ENCODE measurements at places on chromosomes 4 and X. TPM values are rescaled to one million over a fixed set of nuclear protein-coding genes. Genes with fewer than 3 reads are reported as not detected.

DNA sequence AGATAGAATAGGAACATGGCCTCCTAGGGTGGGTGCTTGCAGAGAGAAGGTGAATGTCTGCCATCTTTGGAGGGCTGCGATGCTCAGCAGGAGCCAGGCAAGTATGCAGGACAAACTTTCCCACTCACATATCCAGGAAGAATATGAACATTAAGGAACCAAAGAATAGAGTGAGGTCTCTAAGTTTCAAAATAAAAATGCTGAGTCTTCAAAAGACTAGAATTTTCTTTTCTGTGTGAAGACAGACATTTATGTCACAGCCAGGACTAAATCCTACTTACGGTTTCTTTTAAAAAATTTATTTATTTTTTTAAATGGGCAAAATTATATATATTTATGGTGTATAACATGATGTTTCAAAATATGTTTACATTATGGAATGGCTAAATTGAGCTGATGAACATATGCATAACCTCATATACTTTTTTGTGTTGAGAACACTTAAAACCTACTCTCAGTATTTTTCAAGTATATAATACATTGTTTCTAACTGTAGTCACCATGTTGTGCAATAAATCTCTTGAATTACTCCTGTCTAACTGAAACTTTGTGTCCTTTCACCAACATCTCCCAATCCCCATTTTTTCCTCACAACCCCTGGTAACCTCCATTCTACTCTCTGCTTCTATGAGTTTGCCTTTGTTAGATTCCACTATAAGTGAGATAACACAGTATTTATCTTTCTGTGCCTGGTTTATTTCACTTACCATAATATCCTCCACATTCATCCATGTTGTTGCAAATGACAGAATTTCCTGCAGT lies 177.8 kb upstream of the HAND2 start:
- DNase-seq = no peak
- no peaks in the 10 kb centered on the region for H3K27me3 ChIP-seq
- H3K4me3 ChIP-seq = no peak overlapping the region
- H3K4me1 ChIP-seq = no peaks in the 10 kb centered on the region
- no peak overlapping the region for H3K27ac ChIP-seq

The CXorf49 gene
- total RNA-seq = not detected

DNA sequence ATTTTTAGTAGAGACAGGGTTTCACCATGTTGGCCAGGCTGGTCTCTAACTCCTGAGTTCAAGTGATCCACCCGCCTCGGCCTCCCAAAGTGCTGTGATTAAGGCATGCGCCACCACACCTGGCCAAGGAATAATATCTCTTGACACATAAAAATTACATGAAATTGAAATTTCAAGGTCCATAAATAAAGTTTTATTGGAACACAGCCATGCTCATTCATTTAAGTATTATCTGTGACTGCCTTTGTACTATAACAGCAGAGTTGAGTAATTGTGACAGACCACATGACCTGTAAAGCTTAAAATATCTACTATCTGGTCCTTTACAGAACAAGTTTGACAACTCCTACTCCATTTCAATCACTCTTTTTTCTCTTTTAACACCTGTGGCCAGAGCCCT lies 17.8 kb upstream of the EGFL6 start:
- no peak overlapping the region for H3K4me3 ChIP-seq
- no peaks in the 10 kb centered on the region for H3K4me1 ChIP-seq
- H3K27me3 ChIP-seq = no peaks in the 10 kb centered on the region
- no peaks in the 10 kb centered on the region for H3K36me3 ChIP-seq

DNA sequence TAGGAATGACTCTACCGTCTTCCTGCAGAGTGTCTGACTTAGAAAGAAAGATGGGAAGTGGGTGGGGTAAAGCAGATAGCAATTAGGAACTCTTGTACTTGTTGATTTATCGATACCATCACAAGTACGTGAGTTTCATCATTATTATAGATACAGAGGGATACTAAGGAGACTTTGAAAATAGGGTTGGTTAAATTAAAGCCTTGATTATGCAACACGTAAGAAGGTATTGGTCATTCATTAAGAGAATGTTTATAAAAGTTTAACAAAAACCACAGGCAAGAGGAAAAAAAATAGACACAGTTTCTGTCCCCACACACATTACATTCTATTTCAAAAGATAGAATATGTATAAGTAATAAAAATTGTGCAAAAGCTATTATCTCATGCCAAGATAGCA lies 65.9 kb upstream of the UGT2B7 start:
- H3K27me3 ChIP-seq = no peaks in the 10 kb centered on the region
- H3K4me1 ChIP-seq = no peaks in the 10 kb centered on the region
- no peak overlapping the region for H3K4me3 ChIP-seq
- no peaks in the 10 kb centered on the region for H3K36me3 ChIP-seq
- DNase-seq = no peak

- H3K27ac ChIP-seq = no peak overlapping the region
- H3K27me3 ChIP-seq = no peaks in the 10 kb centered on the region
- H3K4me3 ChIP-seq = no peak overlapping the region
- H3K4me1 ChIP-seq = no peaks in the 10 kb centered on the region
- H3K36me3 ChIP-seq = no peaks in the 10 kb centered on the region
Measured at GRCh38 chr4:113094802-113095201, 45.3 kb downstream of the ANK2 start.

- H3K4me3 ChIP-seq = no peak overlapping the region
- DNase-seq = no peak
- no peaks in the 10 kb centered on the region for H3K4me1 ChIP-seq
- no peak overlapping the region for H3K27ac ChIP-seq
- no peaks in the 10 kb centered on the region for H3K27me3 ChIP-seq
Measured at GRCh38 chrX:4622486-4623167, 909.2 kb upstream of the PRKX start.

- H3K36me3 ChIP-seq = no peaks in the 10 kb centered on the region
- peak overlapping the region; percentile 29 for H3K27ac ChIP-seq
- no peak overlapping the region for H3K4me3 ChIP-seq
- no peaks in the 10 kb centered on the region for H3K4me1 ChIP-seq
- no peak for DNase-seq
- H3K27me3 ChIP-seq = no peaks in the 10 kb centered on the region
Measured at GRCh38 chrX:68084765-68085164, 348.5 kb downstream of the OPHN1 start.

- H3K27ac ChIP-seq = peak overlapping the region; percentile 54
- H3K36me3 ChIP-seq = no peaks in the 10 kb centered on the region
- H3K4me3 ChIP-seq = no peak overlapping the region
- H3K4me1 ChIP-seq = peaks cover 44% of the 10 kb centered on the region
- no peak for DNase-seq
- H3K27me3 ChIP-seq = no peaks in the 10 kb centered on the region
Measured at GRCh38 chr4:38185406-38186144, 225.4 kb downstream of the PTTG2 start.

GRCh38 chrX:41407816-41408215 lies 39.3 kb upstream of the NYX start:
- H3K4me1 ChIP-seq = no peaks in the 10 kb centered on the region
- no peak overlapping the region for H3K4me3 ChIP-seq
- peak overlapping the region; percentile 54 for H3K27ac ChIP-seq
- DNase-seq = no peak
- no peaks in the 10 kb centered on the region for H3K27me3 ChIP-seq
- H3K36me3 ChIP-seq = no peaks in the 10 kb centered on the region

The TMEM150C gene
- 2.4 TPM for total RNA-seq

The INTU gene
- 4.3 TPM for total RNA-seq

GRCh38 chr4:57877047-57877458 lies 766.9 kb upstream of the IGFBP7 start:
- H3K36me3 ChIP-seq = no peaks in the 10 kb centered on the region
- no peak overlapping the region for H3K4me3 ChIP-seq
- no peaks in the 10 kb centered on the region for H3K4me1 ChIP-seq
- no peak overlapping the region for H3K27ac ChIP-seq
- no peaks in the 10 kb centered on the region for H3K27me3 ChIP-seq

The TMEM271 gene
- total RNA-seq = 0.19 TPM

- no peaks in the 10 kb centered on the region for H3K4me1 ChIP-seq
- no peak overlapping the region for H3K4me3 ChIP-seq
- H3K27ac ChIP-seq = no peak overlapping the region
Measured at GRCh38 chr4:105126311-105127169, 20.1 kb upstream of the TET2 start.

GRCh38 chr4:186900232-186900900 lies 176.7 kb upstream of the FAT1 start:
- H3K4me1 ChIP-seq = peaks cover 21% of the 10 kb centered on the region
- no peaks in the 10 kb centered on the region for H3K27me3 ChIP-seq
- DNase-seq = no peak
- H3K4me3 ChIP-seq = no peak overlapping the region
- H3K27ac ChIP-seq = no peak overlapping the region

DNA sequence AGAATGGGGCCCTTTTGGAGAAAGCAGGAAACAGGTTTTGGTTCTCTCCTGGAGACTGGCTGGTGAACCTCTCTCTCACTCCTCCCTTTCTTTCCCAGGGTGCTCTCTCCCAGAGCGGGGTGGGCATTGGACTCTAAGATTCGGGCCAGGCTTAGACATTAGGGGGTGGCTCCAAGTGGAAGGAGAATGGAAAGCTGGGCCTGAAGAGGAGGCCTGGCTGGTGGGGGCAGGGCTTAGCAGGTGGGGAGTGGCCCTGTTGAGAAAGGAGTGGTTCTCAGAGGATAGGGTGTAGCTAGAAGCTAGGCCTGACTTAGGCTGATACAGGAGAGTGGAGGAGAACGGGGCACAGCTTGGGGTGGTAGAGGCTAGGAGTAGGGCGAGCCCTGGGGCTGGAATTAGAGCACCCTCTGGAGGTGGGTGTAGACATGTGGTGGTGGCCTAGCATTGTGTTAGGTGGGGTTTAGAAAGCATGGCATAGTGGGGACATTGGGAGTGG lies 5.7 kb downstream of the PLP2 start:
- H3K27me3 ChIP-seq = no peaks in the 10 kb centered on the region
- no peak for DNase-seq
- H3K4me1 ChIP-seq = peaks cover 7% of the 10 kb centered on the region
- H3K27ac ChIP-seq = peak overlapping the region; percentile 85
- H3K4me3 ChIP-seq = no peak overlapping the region

The ADAMTS3 gene
- 0.18 TPM for total RNA-seq

The MTM1 gene
- total RNA-seq = 12.7 TPM

DNA sequence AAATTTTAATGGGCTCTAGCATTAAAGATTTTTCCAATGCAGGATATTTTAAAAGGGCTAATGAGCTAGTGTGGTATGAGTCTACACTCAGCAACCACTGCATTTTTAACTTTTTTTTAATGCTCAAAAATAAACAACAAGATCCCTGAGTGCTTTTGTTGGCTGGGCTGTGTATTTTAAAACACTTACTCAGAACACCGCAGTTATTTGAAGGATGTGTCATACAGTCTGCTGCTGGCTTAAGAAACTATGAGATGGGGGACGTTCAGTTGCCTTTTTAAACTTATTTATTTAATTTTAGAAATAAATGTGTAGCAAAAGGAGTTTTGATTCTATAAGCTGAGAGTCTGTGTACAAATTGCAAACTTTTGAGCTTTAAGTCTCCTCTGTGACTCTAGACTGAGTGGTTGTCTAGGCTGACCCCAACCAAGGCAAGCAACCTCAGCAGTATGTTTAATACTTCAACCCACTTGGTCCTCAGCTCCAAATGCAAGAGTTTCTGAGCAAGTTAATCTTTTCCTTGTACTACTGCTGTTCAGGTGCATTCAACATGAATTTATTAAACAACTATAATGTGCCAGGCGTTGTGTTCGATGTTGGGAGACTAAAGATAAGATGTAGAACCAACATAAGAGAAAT lies 278.6 kb upstream of the DIPK2B start:
- H3K36me3 ChIP-seq = no peaks in the 10 kb centered on the region
- H3K27me3 ChIP-seq = no peaks in the 10 kb centered on the region
- H3K4me1 ChIP-seq = peaks cover 12% of the 10 kb centered on the region
- H3K27ac ChIP-seq = no peak overlapping the region
- no peak overlapping the region for H3K4me3 ChIP-seq
- DNase-seq = no peak

GRCh38 chr4:186730621-186731020 lies 7.0 kb upstream of the FAT1 start:
- H3K36me3 ChIP-seq = no peaks in the 10 kb centered on the region
- no peak for DNase-seq
- no peaks in the 10 kb centered on the region for H3K27me3 ChIP-seq
- H3K4me3 ChIP-seq = no peak overlapping the region
- no peak overlapping the region for H3K27ac ChIP-seq

- H3K27ac ChIP-seq = no peak overlapping the region
- H3K4me3 ChIP-seq = no peak overlapping the region
- no peaks in the 10 kb centered on the region for H3K4me1 ChIP-seq
Measured at GRCh38 chr4:3492741-3493719, 29.9 kb downstream of the DOK7 start.

The CSAG2 gene
- not detected for total RNA-seq

The NHSL2 gene
- 2.1 TPM for total RNA-seq

DNA sequence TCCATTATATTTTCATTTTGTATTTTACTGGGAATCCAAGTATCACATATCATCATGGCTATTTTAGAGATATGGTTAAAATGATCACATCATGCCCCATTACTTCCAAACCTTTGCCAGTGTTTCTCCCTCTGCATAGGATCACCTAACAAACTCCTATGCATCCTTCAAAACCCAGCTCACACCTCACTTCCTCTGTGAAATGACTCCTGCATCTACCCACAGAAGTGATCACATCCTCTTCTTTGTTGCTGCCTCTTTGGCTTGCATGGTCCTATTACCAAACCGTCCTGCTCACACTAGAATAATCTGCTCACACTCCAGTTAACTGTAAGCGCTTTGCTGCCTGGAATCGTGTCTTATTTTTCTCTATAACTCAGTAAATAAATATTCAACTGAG lies 74.7 kb upstream of the C4orf50 start:
- DNase-seq = no peak
- H3K36me3 ChIP-seq = no peaks in the 10 kb centered on the region

- H3K4me1 ChIP-seq = peaks cover 5% of the 10 kb centered on the region
- DNase-seq = no peak
- H3K36me3 ChIP-seq = no peaks in the 10 kb centered on the region
- no peak overlapping the region for H3K27ac ChIP-seq
Measured at GRCh38 chrX:115367951-115368350, 78.4 kb downstream of the LUZP4 start.

The HADH gene
- total RNA-seq = 26.8 TPM

The UTP14A gene
- 25.2 TPM for total RNA-seq

DNA sequence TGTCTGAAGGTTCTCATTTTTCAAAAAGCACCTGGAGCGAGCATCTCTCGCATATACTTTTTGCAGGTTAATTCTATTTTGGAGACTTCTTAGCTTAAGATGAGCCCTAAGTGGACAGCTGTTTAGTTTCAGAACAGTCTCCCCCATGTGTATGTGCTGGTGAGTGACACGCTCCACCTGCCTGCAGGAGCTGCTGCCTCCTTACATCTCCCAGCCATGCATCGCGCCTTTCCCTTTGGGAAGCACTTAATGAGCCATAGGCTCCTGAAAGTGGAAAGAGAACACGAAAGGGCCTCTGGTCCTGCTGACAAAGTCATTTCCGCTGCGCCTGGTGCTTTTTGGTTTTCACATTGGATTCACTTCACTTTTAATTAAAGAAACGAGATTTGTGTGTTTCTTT lies 56.1 kb downstream of the TRIML2 start:
- H3K4me3 ChIP-seq = no peak overlapping the region
- no peak overlapping the region for H3K27ac ChIP-seq
- H3K4me1 ChIP-seq = no peaks in the 10 kb centered on the region
- DNase-seq = no peak
- no peaks in the 10 kb centered on the region for H3K27me3 ChIP-seq
- no peaks in the 10 kb centered on the region for H3K36me3 ChIP-seq

All from esophagus squamous epithelium (tissue), 5 donors.